ENCODE measurements at places on chromosomes 2 and 18. TPM values are rescaled to one million over a fixed set of nuclear protein-coding genes. Genes with fewer than 3 reads are reported as not detected.

The MGAT5 gene
- 3.5 TPM for total RNA-seq

The ZAP70 gene
- total RNA-seq: not detected

The SP140 gene
- total RNA-seq: not detected

The VWC2L gene
- not detected for total RNA-seq

The SRD5A2 gene
- total RNA-seq: 0.07 TPM

DNA sequence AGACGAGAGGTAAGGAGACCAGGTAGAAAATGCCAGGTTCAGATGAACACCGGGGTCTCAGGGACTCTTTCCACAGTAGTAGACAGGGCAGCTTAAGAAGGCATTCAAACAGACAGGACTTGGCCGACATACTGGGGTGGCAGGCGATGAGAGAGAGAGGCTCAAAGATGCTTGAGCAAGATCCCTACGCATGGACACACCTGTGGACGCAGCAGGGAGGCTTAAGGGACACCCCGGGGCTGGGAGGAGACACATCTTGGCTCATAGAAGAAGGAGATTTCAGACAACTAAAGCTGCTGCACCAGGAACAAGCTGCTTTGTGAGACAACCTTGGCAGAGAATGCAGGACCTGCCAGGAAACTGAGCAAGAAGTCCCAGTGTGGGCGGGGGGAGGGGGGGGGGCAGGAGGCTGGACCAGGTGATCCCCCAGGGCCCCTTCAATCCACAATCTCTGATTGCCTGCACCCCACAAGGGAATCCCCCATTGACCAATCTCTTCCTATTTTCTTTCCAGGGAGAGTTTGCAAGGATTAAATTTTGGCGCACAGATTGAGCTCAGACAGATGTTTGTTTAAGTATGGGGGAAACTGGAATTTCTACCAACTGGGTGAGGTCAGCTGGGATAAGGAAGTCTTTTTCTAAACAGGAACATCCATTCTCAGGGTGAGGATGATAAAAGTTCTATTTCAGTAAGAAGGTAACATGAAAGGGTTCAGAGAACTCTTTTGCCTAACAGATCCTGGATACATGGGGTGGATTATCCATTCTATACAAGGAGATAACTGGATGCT lies 400.7 kb downstream of the NBAS start:
- no peaks in the 10 kb centered on the region for H3K36me3 ChIP-seq
- no peaks in the 10 kb centered on the region for H3K4me1 ChIP-seq
- H3K27me3 ChIP-seq: no peaks in the 10 kb centered on the region
- no peak overlapping the region for H3K27ac ChIP-seq
- H3K4me3 ChIP-seq: no peak overlapping the region

DNA sequence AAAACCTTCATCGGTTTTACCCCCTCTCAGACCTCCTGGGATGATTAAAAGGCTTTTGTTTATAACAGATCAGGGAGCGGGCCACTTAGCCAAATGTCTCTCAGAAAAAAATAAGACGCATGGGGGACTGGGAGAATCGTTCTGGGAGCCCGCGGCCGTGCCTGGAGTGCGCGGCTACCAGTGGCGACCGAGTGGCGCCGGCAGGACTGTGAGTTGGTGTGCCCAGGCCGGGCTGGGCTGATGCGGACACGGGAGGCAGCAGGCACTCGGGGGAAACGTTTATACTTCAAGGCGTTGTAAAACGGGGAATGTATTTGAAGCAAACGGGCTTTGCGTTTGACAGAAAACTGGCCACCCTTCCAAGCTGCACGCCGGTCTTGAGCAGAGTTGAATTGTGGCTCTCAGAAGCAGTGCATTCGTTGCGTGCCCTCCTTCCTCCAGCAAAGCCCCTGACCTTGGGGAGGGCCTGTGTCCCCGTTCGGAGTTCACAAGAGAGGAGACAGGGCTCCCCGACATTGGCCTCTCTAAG lies 4.7 kb upstream of the HOXD10 start:
- no peak overlapping the region for H3K27ac ChIP-seq
- no peak for DNase-seq
- H3K36me3 ChIP-seq: no peaks in the 10 kb centered on the region
- H3K4me3 ChIP-seq: no peak overlapping the region

GRCh38 chr2:28766070-28766469 lies 14.4 kb downstream of the PPP1CB start:
- peak overlapping the region; percentile 32 for H3K27ac ChIP-seq
- peaks cover 83% of the 10 kb centered on the region for H3K4me1 ChIP-seq
- no peaks in the 10 kb centered on the region for H3K27me3 ChIP-seq

- H3K27ac ChIP-seq: no peak overlapping the region
- H3K27me3 ChIP-seq: peaks cover 5% of the 10 kb centered on the region
- no peak for DNase-seq
- H3K4me1 ChIP-seq: no peaks in the 10 kb centered on the region
These were observed 5.1 kb upstream of the GALNT13 start for GRCh38 chr2:153866595-153866994.

GRCh38 chr2:118167026-118167425 lies 78.8 kb downstream of the INSIG2 start:
- no peak overlapping the region for H3K4me3 ChIP-seq
- DNase-seq: no peak
- no peaks in the 10 kb centered on the region for H3K4me1 ChIP-seq
- no peak overlapping the region for H3K27ac ChIP-seq

DNA sequence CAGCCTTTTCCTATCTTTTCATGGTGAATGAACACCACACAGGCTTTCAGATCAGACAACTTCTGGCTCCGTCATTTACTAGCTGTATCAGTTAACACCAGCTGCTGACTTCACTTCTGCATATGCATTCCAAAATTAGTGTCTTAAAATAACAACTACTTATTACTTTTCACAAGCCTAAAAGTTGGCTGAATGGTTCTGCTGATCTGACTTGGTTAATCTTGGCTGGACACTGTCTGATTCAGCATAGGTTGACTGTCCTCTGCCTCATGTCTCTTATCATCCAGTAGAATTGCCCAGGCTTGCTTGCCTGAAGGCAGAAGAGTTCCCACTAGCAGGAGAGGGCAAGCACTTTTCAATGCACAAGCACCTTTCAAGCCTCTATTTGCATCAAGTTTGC lies 72.7 kb downstream of the MARCHF4 start:
- no peaks in the 10 kb centered on the region for H3K36me3 ChIP-seq
- H3K4me3 ChIP-seq: no peak overlapping the region
- no peak for DNase-seq
- no peaks in the 10 kb centered on the region for H3K4me1 ChIP-seq

GRCh38 chr2:65357959-65358294 lies 74.5 kb downstream of the SPRED2 start:
- H3K4me3 ChIP-seq: no peak overlapping the region
- H3K27ac ChIP-seq: no peak overlapping the region
- H3K36me3 ChIP-seq: no peaks in the 10 kb centered on the region
- peaks cover 23% of the 10 kb centered on the region for H3K4me1 ChIP-seq
